H4 (cell line): ENCODE measurements at places on chromosomes 2 and 18. TPM values are rescaled to one million over a fixed set of nuclear protein-coding genes. Genes with fewer than 3 reads are reported as not detected.

DNA sequence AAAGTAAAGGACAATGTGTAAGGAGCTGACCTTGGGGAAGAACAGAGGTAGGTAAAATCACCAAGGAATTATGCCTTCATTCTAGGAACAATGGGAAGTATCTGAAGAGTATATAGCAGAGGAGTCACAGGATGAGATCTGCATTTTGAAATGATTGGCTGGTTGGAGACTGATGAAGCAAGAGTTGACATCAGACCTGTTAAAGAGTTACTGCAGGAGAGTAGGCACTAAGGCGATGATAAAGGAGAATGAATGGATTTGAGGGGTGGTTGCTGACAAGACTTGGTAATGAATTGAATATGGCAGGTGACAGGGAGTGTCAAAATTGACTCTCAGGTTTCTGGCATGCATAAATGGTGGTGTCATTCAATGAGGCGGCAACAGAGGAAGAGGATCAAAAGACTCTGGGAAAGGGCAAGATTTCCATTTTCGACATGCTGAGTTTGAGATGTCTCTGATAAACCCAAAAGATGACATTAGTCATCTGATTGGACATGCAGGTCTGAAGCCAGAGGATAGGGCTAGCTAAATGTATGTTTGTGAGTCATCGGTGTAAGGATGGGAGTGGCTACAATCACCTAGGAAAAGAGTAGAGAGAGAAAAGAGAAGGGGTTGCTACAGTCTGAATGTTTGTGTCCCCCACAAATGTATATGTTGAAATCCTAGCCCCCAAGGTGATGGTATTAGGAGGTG is 236.5 kb downstream of the DYM start:
- no peak for DNase-seq

DNA sequence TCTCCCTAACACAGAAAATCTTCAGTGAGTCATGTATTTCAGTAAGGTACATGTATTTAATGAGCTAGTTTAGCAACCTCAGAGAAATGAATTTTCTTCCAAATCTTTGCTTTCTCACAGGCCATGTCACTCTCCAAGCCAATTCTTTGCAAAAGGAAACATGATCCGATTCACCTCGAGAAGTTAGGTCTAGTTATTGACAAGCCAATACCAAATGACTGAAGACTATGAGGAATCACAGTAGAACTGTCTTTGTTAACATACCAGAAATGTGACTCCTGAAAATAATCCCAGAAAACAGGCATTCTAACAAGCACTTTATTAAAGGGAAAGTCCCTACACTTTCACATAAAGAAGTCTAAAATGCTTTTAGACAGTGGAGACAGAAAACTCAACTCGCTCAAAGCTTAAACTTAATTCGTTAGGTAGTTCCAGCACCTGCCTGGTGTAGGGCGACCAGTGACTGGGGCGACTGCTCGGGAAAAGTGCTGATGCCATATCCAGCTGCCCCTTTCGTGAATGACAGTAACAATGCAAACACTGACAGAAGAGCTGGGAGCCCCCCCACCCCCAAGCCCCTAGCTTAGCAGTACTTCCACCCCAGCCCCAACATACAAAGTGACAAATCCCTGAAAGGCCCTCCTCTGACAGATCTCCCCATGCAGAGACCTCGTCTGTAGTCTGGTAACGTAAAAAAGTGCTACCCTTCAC is 1.8 kb downstream of the MEMO1 start:
- DNase-seq = no peak

DNA sequence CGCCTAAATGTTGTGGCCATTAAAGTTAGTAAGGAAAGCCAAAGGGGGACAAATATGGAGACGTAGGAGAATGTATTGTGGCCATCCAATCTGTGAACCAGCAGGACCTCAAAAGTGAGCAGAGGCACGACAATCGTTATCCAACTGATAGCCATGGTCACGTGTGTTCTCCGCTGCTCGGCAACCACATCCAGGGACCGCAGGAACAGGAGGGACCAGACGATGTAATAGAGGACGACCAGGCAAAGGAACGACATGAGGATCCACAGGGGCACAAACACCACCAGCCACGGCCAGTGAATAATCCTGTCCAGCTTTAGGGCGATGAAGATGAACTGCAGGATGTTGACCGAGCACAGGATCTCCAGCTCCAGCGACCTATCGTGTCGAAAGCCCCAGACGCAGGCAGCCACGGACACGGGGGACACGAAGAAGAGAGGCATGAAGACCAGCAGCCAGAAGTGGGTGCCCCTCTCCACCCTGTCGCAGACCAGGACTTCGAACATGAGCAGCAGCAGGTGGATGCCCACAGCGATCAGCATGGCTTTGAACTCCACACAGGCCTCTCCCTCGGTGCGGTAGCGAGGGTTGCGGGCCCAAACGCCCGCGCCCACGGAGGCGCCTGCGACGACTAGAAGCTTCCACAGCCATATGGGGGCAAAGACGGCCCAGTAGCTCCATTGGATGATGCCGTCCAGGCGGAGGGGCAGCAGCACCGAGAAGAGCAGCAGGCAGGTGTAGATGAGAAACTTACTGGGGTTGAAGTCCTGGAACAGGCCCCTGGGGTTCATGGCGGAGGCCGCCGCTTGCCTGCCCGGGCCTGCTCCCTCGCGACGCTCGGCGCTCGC is 790 bp downstream of the TMEM185B start:
- no peak for DNase-seq

DNER gene
- total RNA-seq = 7.1 and 8.7 TPM in 2 replicates

DNA sequence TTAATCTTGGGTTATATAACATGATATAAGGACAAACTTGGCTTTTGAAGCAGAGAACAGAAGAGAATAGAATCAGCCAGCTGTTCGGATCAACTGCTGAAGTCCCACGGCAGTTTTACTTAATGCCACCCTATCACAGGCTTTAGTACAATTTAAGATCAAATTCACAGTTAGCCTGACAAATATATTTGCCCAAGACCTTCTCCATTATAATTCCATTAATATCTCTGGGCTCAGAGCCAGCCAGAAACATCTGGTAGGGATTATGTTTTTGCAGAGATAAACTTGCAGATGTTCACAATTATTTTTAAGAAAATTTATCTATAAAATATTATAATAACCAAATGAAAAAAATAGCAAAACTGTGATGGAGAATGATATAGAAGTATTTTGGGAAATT is 381.4 kb downstream of the RAD51AP2 start:
- DNase-seq = no peak

GRCh38 chr2:68837861-68838341 is 33.3 kb downstream of the BMP10 start:
- peak; percentile 60 for DNase-seq
